Activated T-cell treated with anti-CD3 and anti-CD28 coated beads, Interleukin-2, amount 50 U/mL, for 48 hours (primary cell): ENCODE measurements at places on chromosomes 12 and 14.

DNA sequence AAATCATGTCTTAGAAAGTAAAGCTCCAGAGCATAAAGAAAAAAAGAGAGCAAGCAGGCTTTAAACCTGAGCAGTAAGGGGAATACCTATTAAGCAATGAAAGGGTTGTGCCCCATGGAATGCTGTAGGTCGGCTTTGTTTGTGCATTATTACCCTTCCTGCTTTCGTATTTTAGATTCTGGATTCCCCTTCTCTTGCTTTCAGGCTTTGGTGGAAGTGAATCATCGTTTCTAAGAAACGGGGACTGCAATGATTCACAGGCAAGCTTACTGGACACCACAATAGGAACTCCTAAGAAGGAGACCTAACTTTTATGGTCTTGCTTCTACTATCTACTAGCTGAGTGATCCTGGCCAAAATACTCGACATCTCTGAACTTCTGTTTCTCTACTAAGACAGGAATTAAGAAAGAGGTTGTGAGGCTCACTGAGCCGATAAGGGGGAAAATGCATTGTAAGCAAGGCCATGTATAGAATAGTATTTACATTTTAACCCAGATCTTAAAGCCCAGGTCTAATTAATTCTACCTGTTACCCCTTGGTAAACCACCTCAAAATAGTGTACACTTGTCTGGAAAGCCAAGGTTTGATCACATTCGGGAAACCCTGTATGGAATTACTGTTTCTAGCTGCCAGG lies 1.2 kb upstream of the BMAL2 start:
- no peak for DNase-seq

DNA sequence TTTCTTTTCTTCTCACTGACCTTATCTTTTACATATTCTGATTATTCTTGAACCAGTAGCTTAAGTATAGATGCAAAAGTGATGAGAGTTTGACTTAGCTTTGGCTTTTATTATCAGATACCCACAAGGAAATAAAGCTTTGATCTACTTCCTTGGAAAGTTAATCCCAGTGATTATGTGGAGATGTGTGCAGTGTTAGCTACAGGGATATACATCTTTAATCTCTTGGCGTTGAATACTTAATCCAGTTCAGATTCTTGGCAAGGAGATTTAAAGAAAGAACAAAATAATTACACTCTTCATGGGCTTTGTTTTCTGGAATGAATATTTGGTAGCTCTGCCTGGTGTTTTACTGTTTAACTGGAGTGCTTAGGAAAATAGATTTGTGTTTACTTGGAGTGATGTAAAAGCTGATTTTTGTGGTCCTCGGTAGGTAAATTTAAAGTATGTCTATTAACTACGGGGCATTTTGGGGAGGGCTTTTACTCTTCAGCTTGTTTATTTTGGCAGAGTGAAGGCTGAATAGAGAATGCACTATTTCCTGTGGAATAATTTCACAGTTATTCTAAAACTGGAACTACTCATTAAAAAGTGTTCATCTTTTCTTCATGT lies 150.1 kb upstream of the LRIG3 start:
- DNase-seq = no peak

- no peak for DNase-seq
Measured at GRCh38 chr12:6979021-6979420, 8.3 kb downstream of the EMG1 start.

DNA sequence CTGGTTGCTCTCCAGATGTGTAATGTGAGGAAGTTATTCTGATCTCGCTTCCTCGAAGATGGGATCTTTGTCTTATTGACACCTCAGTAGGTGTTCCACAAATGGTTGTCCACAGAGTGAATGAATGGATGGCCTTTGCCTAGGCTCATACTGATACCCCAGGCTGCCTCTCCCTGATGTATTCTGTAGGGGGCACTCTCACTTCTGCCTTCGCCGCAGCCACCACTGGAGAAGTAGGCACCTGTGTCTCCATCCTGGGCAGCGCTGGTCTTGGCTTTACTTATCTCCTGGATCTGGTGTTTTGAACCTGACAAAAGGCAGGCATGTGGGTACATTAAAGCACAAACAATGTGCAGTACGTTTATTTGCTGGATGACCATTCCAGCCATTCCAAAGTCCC lies 82.1 kb downstream of the ZFP36L1 start:
- DNase-seq = no peak

DNA sequence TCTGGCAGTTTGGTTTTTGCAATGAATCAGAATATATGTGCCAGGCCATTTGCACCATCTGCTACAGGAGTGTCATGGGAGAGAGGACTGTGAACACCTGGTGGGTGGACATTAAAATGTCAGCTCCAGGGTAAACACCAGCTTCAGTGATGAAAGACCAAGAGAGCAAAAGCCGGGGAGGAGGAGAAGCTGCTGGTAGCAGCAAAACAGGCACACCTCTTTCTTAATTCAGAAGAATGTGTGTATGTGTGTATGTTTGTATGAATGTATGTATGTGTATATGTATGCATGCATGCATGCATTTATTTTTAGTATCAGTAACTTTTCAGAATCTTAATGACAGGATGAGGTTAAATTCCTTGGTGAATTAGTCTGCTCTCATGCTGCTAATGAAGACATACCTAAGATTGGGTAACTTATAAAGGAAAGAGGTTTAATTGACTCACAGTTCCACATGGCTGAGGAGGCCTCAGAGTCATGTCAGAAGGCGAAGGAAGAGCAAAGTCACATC lies 357.4 kb upstream of the PRICKLE1 start:
- DNase-seq = no peak

- no peak for DNase-seq
Measured at GRCh38 chr14:61346793-61347192, 25.4 kb downstream of the PRKCH start.

GRCh38 chr12:116882742-116883141 lies 1.5 kb upstream of the HRK start:
- DNase-seq = no peak

GRCh38 chr14:36747411-36748184 lies 85.9 kb downstream of the PAX9 start:
- DNase-seq = no peak

- no peak for DNase-seq
Measured at GRCh38 chr12:94806617-94807016, 156.3 kb upstream of the TMCC3 start.

DNA sequence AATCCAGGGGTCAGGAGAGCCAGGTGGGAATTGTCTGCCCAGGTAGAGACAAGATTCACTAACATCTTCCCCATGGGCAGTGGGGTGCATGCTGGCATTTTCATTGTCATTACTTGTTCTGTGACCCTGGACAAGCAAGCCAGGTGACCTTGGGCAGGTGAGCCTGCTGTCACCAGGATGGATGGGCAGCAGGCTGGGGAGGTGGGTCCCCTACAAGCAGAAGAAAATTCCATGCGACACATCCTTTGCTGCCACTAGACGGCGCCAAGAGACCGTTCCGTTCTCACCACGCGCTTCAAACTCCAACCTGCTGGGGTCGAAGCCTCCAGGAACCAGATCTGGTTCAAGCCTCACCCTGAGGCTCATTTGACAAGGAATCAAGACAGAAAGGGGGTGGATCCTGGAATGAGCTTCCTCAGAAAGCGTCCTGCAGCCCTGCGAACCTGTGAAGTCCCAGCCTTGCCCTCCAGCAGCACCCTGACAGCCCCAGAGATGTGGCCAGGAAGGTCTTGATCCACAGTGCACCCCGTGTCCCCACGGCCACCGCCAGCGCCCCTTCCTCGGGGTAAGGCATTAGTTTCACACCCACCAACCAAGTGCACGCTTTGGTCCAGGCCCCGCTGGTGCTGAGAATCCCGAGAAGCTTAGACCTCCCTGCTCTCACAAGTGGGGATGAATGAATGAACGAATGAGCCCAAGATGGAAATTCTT lies 3.2 kb upstream of the DYNC1H1 start:
- peak; percentile 85 for DNase-seq

- DNase-seq = no peak
Measured at GRCh38 chr12:94099632-94100031, 48.7 kb upstream of the PLXNC1 start.
